Stimulated activated CD8-positive, alpha-beta memory T cell treated with anti-CD3 and anti-CD28 coated beads, Interleukin-4, amount 100 ng/mL, for 24 hours (primary cell): ENCODE measurements at places on chromosomes 4 and X.

GRCh38 chr4:151228189-151229119, 48.5 kb upstream of the PRSS48 start:
- no peak for DNase-seq

GRCh38 chr4:144338148-144338547, 197.6 kb upstream of the GYPA start:
- no peak for DNase-seq

DNA sequence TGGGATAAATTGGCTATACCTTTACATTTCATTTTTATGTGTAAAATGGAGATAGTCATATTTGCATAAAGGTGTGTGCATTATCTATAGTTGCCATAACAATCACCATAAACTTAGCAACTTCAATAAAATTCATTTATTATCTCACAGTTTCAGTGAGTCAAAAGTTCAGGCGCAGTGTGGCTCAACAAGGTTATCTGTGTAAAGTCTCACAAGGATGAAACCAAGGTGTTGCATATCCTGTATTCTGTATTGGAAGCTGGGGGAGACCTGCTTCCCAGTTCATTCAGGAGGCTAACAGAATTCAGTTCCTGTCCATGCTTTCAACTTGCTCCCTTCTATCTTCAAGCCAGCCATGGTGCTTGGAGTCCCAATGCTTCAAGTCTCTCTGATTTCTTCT, 169.5 kb downstream of the KCTD8 start:
- no peak for DNase-seq

DNA sequence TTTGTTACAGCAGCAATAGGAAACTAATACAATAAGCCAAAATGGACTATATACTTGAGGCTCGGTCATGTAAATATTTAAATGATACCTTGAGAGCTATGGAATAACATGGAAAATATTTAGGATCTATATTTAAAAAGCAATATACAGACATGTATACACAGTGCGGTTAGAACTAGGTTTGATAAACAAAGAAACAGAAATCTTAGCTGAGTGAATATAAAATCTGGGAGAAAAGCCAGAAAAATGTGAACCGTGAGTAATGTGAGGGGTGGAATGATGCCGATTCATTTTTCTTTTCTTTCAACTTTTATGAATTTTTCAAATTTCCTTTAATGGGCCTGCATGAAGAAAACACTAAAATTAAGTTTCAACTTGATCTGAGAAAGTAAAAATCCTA, 104.1 kb downstream of the ATXN3L start:
- no peak for DNase-seq

- no peak for DNase-seq
These were observed 26.4 kb upstream of the FAM241A start for GRCh38 chr4:112118742-112119352.

- DNase-seq, result no peak
These were observed 88.8 kb upstream of the AP1S2 start for GRCh38 chrX:15943391-15943790.

- DNase-seq, result no peak
These were observed 49.2 kb downstream of the FGFRL1 start for GRCh38 chr4:1060621-1061020.

GRCh38 chr4:89836031-89836745, 773 bp downstream of the SNCA start:
- no peak for DNase-seq

DNA sequence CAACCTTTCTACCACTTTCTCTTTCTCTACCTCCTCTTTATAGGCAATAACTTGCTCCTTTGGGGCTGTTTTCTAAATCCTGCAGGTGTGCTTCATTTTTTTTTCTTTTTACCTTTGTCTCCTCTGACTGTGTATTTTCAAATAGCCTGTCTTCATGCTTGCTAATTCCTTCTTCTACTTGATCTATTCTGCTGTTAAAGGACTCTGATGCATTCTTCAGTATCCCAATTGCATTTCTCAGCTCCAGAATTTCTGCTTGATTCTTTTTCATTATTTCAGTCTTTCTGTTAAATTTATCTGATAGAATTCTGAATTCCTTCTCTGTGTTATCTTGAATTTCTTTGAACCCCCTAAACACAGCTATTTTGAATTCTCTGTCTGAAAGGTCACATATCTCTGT, 67.7 kb upstream of the IL2 start:
- no peak for DNase-seq

GRCh38 chr4:169530048-169530447, 82.3 kb downstream of the NEK1 start:
- DNase-seq, result no peak

GRCh38 chr4:97507587-97508245, 635.6 kb downstream of the STPG2 start:
- no peak for DNase-seq

GRCh38 chr4:64146030-64146429, 263.2 kb downstream of the TECRL start:
- DNase-seq, result no peak

DNA sequence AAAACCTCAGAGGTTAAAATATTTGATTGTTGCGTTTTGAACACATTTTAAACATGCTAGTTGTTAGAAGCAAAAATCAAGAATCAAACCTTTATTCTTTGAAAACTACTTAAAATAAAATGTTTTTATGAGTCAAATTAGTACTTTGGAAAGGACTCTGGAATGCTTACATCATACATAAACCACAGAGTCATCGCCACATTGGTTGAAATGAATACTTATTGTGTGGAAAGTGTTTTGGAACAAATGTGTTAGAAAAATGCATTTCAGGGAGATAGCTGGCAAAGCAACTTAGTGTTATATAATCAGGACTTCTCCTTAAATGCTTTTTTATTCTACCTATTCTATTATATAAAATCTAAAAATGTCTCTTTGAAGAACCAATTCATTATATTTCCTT, 49.4 kb upstream of the CAMK2D start:
- no peak for DNase-seq

GRCh38 chr4:184648313-184649025, 778 bp downstream of the CASP3 start:
- peak; percentile 33 for DNase-seq

GRCh38 chr4:77994194-77994721, 62.9 kb upstream of the FRAS1 start:
- no peak for DNase-seq

DNA sequence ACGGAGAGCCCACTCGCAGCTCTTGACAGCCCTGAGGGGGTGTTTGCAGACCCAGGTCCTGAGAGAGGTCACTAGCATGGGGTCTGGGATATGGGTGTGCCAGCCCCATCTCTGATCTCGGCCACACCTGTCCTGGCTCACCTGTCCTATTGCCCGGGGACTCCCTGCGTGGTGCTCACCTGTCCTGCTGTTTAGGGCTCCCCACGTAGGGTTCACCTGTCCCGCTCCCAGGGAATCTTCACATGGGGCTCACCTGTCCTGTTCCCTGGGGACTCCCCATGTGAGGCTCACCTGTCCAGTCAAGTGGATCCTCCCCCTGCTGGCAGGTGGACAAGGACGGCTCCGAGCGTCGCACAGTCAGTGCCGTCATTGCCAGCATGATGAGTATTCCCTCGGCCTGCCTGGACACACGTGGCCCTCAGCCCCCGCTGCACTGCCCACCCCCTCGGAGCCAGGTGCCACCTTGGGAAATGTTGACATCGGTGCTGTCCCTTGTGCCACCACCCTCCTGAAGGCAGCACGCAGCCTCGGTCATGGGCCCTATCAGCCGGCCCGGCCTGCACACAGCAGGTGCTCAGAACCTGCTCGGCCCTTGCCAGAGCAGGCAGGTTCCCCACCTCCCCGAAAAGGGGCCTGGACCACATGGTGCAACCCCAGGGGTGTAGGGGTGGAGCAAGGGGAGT, 6.3 kb downstream of the SLC49A3 start:
- no peak for DNase-seq

DNA sequence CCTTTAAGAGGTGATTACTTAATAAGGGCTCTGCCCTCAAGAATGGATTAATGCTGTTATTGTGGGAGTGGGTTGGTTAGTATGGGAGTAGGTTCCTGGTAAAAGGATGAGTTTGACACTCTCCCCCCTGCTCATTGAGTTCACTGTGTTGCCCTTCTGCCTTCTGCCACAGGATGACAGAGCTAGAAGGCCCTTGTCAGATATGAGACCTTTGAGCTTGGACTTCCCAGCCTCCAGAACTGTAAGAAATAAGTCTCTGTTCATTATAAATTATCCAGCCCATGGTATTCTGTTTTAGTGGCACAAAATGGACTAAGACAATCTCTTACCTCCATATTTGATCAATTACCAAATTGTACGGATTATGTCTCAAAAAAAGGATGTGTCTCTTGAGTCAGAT, 114.3 kb upstream of the NAP1L5 start:
- DNase-seq, result no peak

GRCh38 chr4:2494992-2495391, 26.1 kb downstream of the RNF4 start:
- no peak for DNase-seq

DNA sequence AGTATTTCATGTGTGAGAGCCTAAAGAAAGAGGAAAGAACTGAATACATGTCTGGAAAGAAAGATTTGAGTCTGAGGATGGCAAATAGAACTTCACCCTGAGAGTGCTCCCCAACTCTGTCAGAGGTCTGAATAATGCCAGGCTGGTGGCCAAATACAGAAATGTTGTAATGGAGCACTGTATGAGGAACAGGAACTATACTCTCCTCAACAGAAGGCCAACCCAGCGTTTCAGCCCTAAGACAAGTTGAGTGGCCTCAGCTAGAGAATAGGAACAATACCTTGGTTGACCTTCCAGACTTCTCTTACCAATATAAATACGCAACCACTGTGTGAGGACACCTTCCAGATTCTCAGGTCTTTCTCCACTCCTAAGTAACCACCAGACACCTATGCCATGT, 94.5 kb upstream of the STIM2 start:
- no peak for DNase-seq

- DNase-seq, result no peak
These were observed 6.4 kb downstream of the LAMTOR3 start for GRCh38 chr4:99887837-99888236.

- DNase-seq, result peak; percentile 33
These were observed 58.4 kb upstream of the STS start for GRCh38 chrX:7088968-7089615.

DNA sequence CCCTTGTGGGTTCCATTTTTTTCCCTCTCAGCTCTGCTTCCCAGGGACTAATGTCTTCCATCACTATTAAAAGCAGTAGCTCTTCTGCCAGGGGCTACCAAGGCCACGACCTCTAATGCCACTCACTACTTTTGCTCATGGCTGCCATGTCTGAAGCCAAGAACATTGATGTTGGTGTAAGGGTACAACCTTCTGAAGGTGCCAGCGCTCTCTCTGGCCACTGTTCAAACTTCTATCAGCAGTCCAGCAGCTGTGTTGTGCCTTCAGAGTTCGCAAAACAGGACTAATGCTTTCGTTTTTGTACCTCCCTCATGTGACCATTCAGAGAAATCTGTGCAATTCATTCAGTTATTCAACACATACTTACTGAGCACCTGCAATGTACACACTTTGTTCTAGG, 121.5 kb upstream of the ENPEP start:
- no peak for DNase-seq

DNA sequence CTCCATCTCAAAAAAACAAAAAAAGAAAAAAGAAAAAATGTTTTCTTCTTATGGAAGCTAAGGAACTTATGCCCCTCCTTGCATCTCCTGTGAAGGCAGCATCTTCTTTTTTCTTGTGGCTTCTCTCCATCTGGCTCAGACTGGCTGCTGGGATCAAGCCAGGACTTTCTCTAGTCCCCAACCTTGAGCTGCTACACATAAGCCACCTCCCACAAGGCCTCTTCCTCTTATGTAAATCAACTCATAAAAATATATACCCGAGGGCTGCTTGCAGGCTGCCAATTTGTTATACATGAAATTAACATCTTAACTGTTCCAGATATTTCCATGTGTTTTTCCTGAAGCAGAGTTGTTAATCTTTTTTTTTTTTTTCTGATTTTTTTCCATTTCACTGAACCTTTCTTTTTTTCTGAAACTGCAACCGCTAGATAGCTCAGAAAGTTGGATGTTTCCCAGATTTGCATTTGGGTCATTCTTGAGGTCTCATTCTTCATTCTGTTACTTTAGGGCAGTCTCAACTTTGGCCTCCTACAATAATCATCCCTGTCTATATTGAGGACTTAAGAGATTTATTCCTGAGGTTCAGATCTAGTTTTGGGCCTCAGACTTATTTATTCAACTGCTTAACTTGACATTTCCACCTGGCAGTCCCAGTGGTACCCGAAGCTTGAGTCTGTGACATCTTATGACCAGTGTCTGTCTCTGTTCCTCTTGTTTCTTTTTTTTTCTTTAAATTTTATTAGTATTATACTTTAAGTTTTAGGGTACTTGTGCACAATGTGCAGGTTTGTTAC, 10.3 kb downstream of the SNX25 start:
- no peak for DNase-seq

DNA sequence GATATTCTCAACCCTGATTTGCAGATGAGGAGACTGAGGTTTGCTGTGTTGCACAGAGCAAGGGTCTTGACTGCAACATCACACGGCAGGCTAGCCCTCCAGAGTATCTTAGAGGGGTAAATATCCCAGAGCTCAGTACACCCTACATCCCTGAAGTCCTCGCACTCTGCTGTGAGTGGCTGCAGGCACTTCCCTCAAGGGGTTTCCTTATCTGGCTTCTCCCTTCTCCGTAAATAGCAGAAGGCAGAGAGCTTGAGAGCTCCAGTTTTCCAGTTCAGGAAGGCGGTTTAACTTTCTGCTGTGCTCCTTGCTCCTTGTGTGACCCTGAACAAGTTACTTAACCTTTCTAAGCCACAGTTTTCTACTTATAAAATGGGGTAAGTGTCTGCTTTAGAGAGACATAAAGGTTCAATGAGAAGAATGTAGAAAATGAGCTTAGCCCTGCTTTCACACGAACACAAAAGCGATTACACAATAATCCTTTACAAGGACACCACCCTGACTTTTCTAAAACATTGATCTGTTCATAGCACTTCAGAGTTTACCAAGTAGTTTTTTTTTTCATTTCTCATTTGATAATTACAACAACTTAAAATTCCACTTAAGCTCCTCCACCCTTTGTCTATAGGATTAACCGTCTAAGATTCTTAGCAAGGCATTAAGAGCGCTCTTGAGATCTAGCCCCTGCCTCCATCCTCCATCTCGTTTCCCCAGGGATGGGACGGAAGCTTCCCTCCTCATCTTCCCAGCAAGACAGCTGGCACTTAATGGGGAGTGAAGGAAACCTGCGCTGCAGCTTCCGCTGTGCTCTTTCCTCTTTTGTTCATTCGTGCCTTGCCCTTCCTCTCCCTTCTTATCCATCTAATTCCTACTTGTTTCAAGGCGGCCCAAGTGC, 68.4 kb downstream of the TAPT1 start:
- DNase-seq, result no peak

DNA sequence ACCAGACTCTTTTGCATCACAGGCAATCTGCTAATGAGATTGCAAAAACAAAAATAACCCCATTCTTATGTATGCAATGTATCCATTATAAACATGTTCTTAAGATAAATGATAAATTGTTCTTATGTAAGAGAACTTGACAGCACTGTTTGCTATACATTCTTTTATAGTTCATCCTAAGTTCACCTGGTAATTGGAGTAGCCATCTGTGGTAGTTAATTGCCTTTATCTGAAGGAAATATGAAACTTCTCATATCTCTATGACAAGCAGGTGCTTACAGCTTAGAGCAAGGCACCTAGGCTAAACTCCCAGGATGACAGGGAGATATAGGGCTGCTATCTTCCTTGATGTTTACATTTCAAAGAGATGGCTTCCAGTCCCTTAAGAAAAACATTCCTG, 21.3 kb upstream of the CLCN5 start:
- no peak for DNase-seq

GRCh38 chr4:36547383-36547782, 266.0 kb downstream of the DTHD1 start:
- no peak for DNase-seq
